Erythroblast (primary cell): ENCODE measurements at places on chromosomes 16 and 17.
A peak's percentile ranks its signal among the peaks of the same experiment; 100 is the strongest.

GRCh38 chr17:27295945-27296344 lies 2.0 kb downstream of the WSB1 start:
- peak; percentile 25 for DNase-seq

DNA sequence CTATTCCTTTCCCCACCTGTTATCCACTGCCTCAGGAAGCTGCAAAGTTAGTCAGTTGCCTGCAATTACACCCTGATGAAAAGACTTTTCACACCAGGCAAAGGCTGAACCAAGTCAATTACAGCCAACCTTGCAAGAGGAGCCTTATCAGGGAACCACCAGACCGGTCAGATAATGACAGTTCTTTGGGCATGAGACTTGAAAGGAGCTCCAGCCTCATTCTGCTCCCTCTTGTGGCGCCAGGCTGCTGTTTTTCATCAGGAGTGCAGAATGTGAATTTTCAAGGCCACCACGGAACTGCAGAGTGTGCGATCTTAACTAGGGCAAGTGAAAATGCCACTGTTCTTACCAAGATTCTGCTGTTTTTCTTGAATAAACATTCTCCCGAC lies 22.5 kb downstream of the DNAI2 start:
- peak; percentile 99 for DNase-seq

- DNase-seq: no peak
Observed at GRCh38 chr16:12519986-12520385, 283.7 kb downstream of the CPPED1 start.

DNA sequence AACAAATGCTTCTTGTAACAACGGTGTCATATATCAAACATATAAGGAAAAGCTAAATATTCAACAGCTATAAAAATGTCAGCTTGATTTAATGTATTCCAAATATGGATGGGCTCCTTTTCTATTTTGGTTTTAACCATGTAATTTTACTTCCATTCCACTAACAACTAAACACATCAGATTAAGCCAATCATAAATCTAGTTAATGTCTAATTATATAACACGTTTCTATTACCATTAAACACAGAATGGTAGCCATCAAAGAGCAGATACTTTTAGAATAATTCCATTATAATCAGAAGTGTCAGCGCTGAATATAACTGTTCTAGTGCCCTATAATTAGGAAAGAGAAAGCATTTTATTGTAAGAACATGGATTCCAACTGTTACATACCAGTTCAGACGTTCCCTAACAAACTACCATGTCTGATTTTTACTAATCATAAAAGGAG lies 10.0 kb downstream of the CMC2 start:
- no peak for DNase-seq
